ENCODE measurements at places on chromosomes 3 and 15. TPM values are rescaled to one million over a fixed set of nuclear protein-coding genes. Genes with fewer than 3 reads are reported as not detected.

Gene ANKRD34C
- total RNA-seq = not detected

Gene SCG5
- 3.8 TPM for total RNA-seq

Gene KLHL24
- total RNA-seq = 31.2 TPM

- DNase-seq = no peak
These were observed 3.3 kb upstream of the ALAS1 start for GRCh38 chr3:52194485-52195290.

GRCh38 chr3:37367436-37367835, 193.1 kb upstream of the LRRFIP2 start:
- no peak for DNase-seq

- no peak for DNase-seq
These were observed 78.7 kb downstream of the WWTR1 start for GRCh38 chr3:149579161-149579560.

DNA sequence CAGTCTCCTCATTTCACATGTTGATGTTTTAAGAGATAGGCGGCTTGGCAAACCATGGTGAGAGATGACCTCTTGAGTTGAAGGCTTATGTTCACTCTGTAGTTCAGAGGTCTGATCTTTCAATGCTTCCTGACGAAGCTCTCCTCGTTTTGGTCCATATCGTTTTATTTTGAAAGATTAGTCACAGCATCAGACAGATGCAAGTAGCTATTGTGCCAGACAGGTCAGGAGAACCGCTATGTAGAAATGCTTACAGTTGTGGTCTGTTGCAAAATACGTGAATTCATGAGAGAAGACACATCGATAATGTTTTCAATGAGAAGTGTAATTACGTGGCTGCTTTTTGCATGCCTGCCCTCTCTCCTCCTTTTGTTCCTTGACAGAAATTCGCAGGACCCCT, 47.5 kb downstream of the CHL1 start:
- DNase-seq = no peak

DNA sequence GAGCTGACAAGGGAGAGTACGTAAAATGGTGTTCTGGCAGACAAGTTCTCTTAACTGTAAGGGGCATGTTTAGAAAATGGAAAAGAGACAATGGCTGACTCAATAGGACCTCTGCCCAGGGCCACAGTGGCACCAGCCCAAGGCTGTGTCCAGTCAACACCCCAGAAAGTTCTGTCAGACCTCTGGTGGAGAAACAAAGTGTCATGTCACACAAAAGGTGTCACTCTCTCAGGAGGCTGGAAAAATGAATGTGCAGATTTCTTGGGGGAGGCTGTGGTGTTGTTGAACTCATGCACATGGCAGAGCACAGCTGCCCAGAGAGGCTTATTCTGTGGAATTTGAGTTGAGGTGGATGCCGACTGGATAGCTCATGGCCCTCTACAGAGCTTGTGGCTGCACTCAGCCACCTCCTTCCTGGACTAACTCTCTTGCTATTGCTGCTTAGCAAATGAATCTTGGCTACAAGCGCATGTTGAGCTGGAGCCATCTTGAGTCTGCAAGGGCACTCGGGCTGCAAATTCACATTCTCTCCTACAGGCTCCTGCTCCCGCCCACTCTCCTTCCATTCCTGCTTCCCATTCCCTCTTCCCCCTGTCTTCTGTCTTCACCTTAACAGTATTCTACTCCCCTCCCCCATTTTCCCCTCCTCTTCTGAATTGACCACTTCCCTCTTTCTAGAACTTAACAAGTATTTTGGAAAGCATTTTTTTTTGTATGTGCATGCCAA, 55.8 kb upstream of the SLC7A14 start:
- no peak for DNase-seq
